ENCODE measurements at places on chromosomes 4 and X. TPM values are rescaled to one million over a fixed set of nuclear protein-coding genes. Genes with fewer than 3 reads are reported as not detected.

DNA sequence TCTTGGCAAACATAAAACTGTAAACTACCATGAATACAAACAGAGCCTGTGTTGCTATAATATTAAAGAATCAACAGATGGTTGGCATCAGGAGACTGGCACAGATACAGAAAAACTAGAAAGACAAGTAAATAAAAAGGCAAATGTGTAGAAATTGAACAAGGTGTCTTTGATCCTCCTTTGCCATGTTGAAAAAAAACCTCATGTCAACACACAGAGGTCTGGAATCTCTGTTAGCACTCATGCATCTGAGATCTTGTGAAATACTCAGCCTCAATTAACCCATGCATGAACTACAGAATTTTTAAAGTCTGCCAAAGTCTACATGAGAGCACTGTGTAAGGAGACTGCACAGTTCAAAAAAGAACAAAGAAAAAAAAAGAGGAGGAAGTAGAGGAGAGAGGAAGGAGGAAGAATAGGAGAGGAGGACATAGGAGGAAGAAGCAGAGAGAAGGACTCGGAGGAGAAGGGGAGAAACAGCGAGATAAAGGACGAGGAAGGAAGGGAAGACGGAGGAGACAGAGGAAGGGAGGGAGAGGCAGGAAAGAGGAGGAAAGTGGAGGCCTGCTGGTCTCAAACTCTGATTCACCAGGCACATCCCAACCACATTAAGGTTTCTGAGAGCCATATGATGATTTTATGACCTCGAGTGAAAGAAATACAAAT, 52.8 kb downstream of the PRDM5 start:
- DNase-seq: no peak

DNA sequence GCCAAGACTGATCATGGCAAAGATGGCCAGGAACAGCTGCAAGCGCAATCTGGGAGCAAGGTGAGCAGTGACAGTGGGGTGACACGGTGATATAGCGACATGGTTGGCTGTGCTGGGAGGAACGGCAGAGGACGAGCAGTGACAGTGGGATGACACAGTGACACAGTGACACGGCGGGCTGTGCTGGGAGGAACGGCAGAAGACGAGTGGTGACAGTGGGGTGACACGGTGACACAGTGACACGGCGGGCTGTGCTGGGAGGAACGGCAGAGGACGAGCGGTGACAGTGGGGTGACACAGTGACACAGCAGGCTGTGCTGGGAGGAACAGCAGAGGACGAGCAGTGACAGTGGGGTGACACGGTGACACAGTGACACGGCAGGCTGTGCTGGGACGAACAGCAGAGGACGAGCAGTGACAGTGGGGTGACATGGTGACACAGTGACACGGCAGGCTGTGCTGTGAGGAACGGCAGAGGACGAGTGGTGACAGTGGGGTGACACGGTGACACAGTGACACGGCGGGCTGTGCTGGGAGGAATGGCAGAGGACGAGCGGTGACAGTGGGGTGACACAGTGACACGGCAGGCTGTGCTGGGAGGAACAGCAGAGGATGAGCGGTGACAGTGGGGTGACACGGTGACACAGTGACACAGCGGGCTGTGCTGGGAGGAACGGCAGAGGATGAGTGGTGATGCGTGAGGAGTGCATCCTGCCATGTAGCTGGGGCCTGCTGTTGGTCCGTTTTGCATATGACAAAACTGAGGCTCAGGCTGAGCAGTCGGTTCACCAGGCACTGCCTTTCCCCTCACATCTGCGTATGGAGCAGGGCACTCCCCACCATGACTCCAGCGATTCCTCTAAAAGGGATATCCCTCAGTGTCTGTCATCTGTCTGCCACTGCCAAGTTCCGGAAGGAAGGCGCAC, 36.0 kb upstream of the MXD4 start:
- no peak for DNase-seq

DNA sequence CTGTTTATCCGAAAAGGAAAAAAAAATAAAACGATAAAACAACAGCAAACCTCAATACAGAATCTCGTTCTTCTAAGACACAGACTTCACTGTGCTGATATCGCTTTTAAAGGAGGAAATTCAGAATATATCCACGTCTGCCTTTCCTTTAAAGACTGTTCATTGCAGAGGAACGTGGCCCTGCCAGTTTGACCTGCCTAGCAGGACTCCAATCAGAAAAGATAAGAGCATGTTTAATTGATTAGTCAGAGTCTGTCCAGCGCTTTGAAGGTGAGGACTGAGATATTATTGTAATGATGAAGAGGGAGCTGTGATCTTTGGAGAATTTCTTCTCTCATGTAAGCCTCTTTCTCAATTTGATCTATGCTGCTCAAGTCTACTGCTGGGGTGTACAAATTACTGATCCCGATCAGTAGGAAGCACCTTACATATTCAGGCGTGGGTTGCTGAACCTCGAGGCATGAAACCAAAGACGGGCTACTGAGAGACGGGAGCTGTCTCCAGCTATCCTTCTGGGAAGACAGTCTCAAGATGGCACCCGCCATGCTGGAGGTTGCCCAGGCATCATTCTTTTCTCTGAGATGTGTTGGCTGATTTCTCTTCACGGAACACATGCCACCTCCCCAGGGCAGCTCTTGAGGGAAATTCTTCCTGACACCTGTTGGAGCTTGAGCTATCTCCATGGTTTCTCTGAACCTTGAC, 146.1 kb downstream of the SHOX start:
- DNase-seq: no peak

DNA sequence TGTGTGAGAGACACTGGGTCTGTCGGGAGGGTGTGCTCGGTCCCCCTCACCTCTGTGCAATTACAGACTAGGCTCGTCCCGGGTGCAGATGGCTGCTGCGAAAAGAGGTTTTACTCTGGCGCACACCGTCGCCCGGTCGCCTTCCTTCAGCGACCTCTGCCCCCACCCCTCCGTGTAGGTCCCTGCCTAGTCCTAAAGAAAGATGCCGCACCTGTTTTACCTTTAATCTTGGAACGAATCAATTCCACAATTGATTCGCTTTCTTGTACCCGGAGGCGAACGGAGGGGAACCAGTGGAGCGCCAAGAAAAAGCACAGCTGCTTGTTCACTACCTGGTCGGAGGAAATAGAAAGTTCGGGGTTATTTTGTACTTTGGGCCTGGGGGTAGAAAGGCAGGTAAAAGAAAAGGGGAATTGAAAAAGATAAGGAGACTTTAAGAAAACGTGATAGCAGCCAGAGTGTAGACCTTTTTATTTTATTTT, 1.2 kb downstream of the NPNT start:
- no peak for DNase-seq

DNA sequence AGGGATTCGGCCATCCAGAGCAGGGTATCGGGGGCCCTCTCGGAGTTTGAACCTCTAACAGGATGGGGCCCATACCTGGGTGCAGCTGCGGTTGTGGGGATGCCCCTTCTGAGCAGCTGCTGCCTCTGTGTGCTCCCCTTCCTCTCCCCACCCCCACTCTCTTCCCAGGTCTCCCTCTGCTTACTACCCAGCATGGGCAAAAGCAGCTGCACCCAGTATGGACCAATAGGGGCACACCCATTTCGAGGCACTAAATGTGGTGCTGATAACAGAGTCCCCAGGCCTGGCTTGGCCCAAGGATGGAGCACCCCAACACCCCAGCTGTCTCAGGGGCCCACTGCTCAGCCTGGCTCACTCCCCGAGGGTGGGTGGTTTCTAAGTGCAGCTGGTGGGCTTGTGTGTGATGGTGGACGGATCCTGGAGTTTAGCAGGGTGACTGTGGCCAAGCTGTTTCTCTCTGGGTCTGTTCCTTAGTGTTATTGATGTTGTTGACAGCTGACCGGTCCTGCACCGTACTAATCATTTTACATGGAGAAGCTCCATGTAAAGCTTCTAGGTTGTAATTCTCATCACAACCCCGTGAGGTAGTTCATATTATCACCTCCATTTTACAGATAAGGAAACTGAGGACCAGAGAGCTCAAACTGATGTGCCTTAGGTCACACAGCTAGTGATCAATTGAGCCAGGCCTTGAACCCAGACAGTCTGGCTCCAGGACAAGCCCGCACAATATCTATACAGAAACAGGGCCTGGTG, 13.1 kb upstream of the KIAA0232 start:
- peak; percentile 21 for DNase-seq

DNA sequence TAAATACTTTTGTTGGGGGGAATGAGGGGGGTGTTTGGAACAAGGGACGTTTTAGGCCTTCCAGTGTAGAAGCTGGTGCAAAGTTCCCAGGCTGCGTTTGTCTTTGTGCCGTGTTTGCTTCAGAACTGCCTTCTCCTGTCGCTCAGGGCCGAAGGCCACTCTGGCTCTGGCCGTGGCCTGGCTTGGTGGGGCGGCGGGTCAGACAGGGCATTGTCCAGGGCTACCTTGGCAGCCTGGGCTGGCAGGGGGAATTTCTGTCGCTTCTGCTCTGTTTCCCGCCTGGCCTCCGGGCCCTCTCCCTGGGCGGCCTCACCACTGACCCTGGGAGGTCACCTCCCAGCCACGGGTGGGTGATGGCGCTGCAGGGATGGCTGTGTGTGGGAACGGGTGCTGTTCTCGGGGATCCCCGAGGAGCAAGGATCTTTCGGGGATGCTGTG, 140.0 kb downstream of the COL4A6 start:
- no peak for DNase-seq

GRCh38 chr4:81442484-81443085, 29.1 kb downstream of the RASGEF1B start:
- DNase-seq: no peak

DNA sequence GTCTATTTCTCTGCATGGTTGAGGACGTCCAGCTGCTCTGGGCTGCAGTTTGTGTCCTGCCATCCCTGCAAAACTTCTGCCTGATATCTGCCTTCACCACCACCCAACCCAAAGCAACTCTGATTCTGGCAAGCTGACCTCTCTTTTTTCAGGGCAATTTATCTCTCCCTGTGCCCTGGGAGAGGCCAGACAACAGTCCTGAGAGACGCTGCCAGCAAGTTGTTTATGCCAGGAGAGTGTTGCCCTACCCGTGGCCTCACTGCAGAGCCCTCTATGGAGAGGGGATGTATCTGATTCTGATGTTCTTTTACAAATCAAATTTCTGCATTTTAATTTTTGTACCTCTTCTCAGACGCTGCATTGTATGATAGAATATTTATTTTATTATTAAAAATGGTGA, 36.6 kb upstream of the BRWD3 start:
- no peak for DNase-seq

Gene TMEM47
- 17.3 TPM for total RNA-seq

Gene CPEB2
- total RNA-seq: 9.5 TPM

GRCh38 chrX:139759637-139760036, 51.7 kb upstream of the MCF2 start:
- no peak for DNase-seq

Gene DDX53
- not detected for total RNA-seq

Gene EOLA2
- total RNA-seq: 13.1 TPM

Gene CFAP299
- total RNA-seq: not detected

- DNase-seq: no peak
Measured at GRCh38 chrX:30577362-30577991, at the start of gene TASL. Gene TASL (minus strand): TSS chrX:30577766. CDS start chrX:30560355, 17,411 bp downstream.

DNA sequence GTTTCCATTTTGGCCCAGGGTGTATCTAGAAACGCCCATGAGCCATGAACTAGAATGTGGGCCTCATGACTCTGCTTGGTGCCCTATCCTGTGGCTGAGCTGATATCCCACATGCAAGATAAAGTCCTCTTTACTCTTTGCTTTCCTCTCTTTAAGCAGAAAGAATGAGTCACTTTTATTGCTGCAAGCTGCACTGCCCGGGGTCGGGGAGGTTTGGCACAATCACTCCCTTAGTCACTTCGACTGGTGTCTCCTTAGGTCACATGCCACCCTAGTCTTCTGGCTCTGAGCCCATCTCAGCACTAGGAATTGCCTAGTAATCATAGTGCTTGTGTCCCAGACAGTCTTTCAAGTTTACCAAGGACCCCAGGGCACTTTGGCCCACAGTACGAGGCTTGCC, 75.1 kb upstream of the CXorf66 start:
- no peak for DNase-seq

DNA sequence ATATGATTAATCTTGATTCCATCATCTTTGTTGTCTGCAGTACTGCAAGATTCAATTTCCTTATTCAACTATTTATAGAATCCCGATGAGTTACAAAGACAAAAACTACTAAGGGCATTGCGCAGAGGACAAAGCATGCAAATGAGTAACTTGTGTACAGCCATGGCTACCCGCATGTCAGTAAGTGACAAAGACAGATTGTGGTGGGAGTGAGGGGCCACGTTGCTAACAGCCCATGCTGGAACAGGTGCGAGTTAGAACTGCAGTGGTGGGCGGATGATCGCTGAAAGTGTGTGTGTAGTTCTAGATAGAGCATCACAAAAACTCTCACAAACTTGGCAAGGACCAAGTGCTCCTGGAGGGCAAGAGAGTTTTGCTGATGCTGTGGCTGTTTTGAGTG, 49.5 kb downstream of the ACOX3 start:
- no peak for DNase-seq

- peak; percentile 66 for DNase-seq
Measured at GRCh38 chr4:8269535-8270417, at the start of gene HTRA3. Gene HTRA3 (plus strand): TSS chr4:8269754. CDS start chr4:8269969, 215 bp downstream.

Gene STK26
- 0.79 TPM for total RNA-seq

Gene GYG2
- 0.42 TPM for total RNA-seq

- DNase-seq: no peak
Measured at GRCh38 chrX:116290359-116290758, 119.8 kb downstream of the AGTR2 start.

- no peak for DNase-seq
Measured at GRCh38 chr4:38560340-38560739, 103.7 kb upstream of the KLF3 start.

DNA sequence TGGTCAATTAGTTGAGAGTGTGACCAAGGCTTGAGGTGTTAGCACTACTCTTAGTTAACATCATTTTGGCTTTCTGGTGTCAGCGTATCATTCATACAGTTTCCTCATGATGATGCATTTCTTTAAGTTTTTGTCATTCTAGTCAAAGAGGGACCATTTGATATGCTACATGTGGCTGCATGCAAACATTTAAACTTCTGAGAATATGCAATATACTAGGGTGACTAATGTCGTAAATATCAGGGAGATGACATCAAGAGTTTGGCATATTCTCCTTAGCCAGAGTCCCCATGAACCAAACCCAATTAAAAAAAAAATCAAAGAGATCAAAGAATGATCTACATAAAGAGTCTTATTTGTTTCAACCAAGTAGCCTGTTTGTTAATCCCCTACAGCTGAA, 537.4 kb upstream of the PCDH7 start:
- DNase-seq: no peak

Gene JCHAIN
- 2.2 TPM for total RNA-seq

GRCh38 chrX:103310555-103311398, at the start of gene BEX2:
Gene BEX2 (minus strand): TSS chrX:103310990. CDS start chrX:103309976, 1,014 bp downstream.
- peak; percentile 42 for DNase-seq

- DNase-seq: no peak
Measured at GRCh38 chrX:101416691-101417090, 8.7 kb downstream of the HNRNPH2 start.

DNA sequence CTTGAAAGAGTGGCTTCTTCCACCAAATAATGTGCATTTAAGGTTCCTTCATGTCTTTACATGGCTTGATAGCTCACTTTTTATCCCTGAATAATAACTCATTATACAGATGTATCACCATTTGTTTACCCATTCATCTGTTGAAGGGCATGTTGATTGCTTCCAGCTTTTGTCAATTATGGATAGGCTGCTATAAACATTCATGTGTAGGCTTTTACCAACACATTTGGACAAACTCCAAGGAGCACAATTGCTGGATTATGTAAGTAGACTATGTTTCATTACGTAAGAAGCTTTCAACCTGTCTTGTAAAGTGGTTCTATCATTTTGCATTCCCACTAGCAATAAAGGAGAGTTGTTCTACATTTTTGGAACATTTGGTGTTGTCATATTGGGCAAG, 2637.0 kb downstream of the PCDH7 start:
- no peak for DNase-seq

Data from psoas muscle (tissue), 8 donors.